ENCODE measurements at places on chromosomes 12 and 14.

DNA sequence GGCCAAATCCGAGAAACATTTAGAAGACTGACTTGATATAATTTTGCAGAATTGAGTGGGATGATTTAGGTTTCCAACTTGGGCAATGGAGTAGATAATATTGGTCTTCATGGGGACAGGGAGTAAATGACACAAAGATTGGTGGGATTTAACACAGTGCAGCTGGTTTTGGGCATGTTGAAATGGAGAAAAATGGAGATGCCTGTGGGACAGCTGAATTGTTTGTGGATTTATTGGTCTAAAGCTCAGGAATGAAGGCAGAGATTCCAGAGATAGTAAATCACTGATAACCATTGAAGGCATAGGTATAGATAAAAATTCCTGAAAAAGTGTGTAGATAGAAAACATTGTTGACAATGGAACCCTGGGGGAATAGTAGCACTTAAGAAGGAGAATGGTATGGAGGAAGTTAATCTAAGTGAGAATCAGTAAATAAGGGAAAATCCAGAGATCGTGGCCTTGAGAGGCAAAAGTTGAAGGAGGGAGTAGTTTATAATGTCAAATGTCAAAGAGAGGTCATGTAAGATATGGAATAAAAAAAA, 120.9 kb upstream of the ATP2B1 start:
- no peak overlapping the region for H3K4me3 ChIP-seq
- H3K27ac ChIP-seq, result no peak overlapping the region
- no peaks in the 10 kb centered on the region for H3K4me1 ChIP-seq

DNA sequence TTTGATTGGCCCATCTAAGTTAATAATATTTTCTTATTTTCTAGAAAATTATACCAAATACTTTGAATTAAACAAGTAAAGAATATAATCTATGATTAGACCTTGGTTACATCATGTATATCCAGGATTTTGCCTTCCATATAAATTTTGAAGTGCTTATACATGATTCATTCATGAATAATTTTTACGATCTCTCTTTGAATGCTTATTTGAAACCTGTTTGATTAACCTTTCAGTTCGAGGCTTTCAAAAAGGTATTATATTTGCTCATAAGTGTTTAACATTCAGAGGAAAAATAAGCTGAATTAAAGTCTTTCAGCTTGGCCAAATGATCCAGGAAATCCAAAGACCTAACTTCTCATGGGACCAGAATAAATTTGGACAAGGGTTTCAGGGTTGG, 495.2 kb upstream of the GARIN6 start:
- no peaks in the 10 kb centered on the region for H3K27me3 ChIP-seq
- H3K36me3 ChIP-seq, result no peaks in the 10 kb centered on the region
- DNase-seq, result no peak
- H3K4me3 ChIP-seq, result no peak overlapping the region
- no peak overlapping the region for H3K27ac ChIP-seq

GRCh38 chr12:130436741-130437501, 99.2 kb downstream of the PIWIL1 start:
- no peaks in the 10 kb centered on the region for H3K27me3 ChIP-seq
- no peak for DNase-seq
- no peak overlapping the region for H3K27ac ChIP-seq
- H3K36me3 ChIP-seq, result no peaks in the 10 kb centered on the region
- no peak overlapping the region for H3K4me3 ChIP-seq

DNA sequence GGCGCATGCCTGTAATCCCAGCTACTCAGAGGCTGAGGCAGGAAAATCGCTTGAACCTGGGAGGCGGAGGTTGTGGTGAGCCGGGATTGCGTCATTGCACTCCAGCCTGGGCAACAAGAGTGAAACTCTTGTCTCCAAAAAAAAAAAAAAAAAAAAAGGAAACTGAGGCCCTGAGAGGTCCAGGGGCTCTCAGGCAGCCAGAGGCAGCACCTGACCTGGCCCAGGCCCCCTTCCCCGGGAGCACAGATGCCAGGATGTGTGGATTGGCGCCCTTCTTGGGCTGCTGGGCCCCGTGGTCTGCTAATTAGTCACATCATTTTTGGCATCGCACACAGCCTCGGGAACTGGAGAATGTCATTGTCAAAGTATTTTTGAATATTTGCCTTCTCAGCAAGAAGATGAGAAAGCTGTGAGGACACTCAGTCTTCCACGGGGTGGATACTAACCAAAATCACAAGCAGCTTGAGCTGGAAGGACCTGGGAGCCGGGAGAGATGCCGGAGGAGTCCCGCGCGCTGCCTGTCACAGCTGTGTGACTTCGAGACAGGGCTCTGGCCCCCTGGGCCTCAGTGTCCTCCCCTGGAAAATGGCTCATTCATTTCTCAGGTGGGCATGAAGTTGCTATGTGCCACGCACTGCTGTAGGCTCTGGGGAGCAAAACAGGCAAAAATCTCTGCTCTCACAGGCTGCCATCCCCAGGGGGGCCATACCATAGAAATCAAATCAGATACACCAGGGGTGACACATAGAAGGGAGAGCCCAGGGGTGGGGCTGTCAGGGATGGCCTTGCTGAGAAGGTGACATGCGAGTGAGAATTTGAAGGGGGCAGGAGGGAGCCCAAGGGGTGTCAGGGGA, 12.5 kb upstream of the RCOR1 start:
- H3K27ac ChIP-seq, result peak overlapping the region; percentile 30
- DNase-seq, result peak; percentile 76
- peaks cover 11% of the 10 kb centered on the region for H3K4me1 ChIP-seq
- no peaks in the 10 kb centered on the region for H3K36me3 ChIP-seq
- no peak overlapping the region for H3K4me3 ChIP-seq

DNA sequence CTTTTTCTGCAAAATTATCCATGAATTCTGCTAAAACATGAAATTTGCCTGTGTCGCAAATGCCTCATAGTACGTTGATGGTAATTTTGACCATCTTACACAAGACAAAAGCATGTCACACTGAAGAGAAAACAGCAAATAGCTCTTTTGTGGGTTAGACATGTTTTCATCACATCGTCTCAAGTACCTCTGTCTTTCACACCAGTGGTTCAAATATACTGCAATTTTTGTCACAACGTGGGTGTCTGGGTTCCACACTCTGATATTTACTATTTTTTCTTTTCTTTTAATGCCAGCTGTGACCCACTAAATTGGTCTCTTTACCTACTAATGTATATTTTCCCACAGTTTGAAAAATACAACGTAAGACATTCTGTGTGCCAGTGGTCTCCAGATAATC, 10.4 kb downstream of the KLRB1 start:
- DNase-seq, result no peak
- no peaks in the 10 kb centered on the region for H3K4me1 ChIP-seq
- no peak overlapping the region for H3K4me3 ChIP-seq
- no peak overlapping the region for H3K27ac ChIP-seq
- no peaks in the 10 kb centered on the region for H3K27me3 ChIP-seq

- no peak overlapping the region for H3K27ac ChIP-seq
- H3K27me3 ChIP-seq, result no peaks in the 10 kb centered on the region
- peak; percentile 5 for DNase-seq
- H3K4me1 ChIP-seq, result peaks cover 2% of the 10 kb centered on the region
- H3K4me3 ChIP-seq, result no peak overlapping the region
These were observed 28.2 kb downstream of the TSPAN19 start for GRCh38 chr12:85007836-85008235.

GRCh38 chr12:89492883-89493282, 31.7 kb downstream of the GALNT4 start:
- H3K36me3 ChIP-seq, result peaks cover 5% of the 10 kb centered on the region
- H3K4me3 ChIP-seq, result no peak overlapping the region
- peaks cover 6% of the 10 kb centered on the region for H3K4me1 ChIP-seq
- H3K27ac ChIP-seq, result no peak overlapping the region
- no peak for DNase-seq

GRCh38 chr12:4700621-4701026, 19.6 kb upstream of the GALNT8 start:
- peak; percentile 63 for DNase-seq
- H3K27me3 ChIP-seq, result no peaks in the 10 kb centered on the region
- H3K4me3 ChIP-seq, result no peak overlapping the region
- no peaks in the 10 kb centered on the region for H3K4me1 ChIP-seq

GRCh38 chr12:130803702-130804101, 35.3 kb downstream of the STX2 start:
- H3K4me1 ChIP-seq, result no peaks in the 10 kb centered on the region
- no peak overlapping the region for H3K4me3 ChIP-seq
- peak; percentile 50 for DNase-seq
- H3K36me3 ChIP-seq, result peaks cover 45% of the 10 kb centered on the region
- H3K27me3 ChIP-seq, result no peaks in the 10 kb centered on the region
- no peak overlapping the region for H3K27ac ChIP-seq

DNA sequence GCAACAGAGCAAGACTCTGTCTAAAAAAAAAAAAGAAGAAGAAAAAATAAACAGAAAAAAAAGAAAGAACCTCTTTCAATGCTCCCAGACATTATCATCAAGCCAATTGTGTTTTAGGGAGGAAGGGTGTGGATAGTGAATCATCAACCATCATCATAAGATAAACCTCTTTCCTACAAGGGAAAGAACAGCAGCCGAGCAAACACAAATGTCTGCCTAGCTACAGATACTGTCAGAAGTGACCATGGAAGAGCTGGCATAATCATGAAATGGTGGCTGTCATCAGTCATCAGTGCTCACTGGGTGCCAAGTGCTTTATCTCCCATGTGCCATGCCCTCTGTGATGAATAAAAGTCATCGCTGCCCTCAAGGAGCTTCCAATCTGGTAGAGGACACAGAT, 46.6 kb downstream of the SLC17A8 start:
- no peak for DNase-seq
- H3K27me3 ChIP-seq, result peaks cover 1% of the 10 kb centered on the region
- H3K27ac ChIP-seq, result no peak overlapping the region
- no peaks in the 10 kb centered on the region for H3K4me1 ChIP-seq
- no peaks in the 10 kb centered on the region for H3K36me3 ChIP-seq
- H3K4me3 ChIP-seq, result no peak overlapping the region

DNA sequence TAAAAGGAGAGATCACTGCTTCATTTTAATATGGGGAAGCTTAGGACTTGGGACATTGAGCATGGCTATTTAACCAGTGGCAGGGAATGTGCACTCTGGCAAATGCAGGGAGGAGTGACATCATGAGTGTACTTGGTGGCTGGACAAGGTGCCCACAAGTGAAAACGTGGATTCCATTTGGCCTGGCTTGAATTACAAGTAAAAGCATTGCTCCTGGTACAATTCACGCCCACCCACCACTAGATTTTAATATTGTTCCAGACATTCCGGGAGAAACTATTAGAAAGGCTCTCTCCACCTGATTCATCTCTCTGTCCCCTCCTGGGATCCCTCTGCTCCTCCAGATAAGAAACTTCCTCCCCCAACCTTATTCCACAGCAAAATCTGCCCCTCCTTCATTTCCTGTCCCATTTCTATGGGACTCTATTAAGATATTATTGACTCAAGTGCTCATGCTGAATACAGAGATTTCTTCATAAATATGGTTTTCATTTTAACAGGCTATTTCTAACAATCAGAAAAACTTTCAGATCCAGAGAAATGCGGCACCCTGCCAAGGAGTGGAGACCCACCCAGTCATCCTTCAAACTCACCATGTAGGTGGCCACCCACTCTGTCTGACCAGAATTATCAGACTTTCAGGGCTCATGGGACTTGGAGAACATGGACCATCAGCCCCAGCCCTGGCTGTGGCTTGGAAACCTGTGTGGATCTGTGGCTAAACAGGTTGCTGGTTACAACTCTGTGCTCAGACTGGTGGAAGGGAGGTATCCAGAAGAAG, 43.2 kb downstream of the SSPN start:
- H3K36me3 ChIP-seq, result no peaks in the 10 kb centered on the region
- peaks cover 4% of the 10 kb centered on the region for H3K4me1 ChIP-seq
- H3K4me3 ChIP-seq, result no peak overlapping the region
- H3K27me3 ChIP-seq, result peaks cover 9% of the 10 kb centered on the region
- H3K27ac ChIP-seq, result no peak overlapping the region
- DNase-seq, result no peak

- peak; percentile 73 for DNase-seq
- H3K36me3 ChIP-seq, result no peaks in the 10 kb centered on the region
These were observed 7.6 kb upstream of the SIX1 start for GRCh38 chr14:60656686-60657455.

DNA sequence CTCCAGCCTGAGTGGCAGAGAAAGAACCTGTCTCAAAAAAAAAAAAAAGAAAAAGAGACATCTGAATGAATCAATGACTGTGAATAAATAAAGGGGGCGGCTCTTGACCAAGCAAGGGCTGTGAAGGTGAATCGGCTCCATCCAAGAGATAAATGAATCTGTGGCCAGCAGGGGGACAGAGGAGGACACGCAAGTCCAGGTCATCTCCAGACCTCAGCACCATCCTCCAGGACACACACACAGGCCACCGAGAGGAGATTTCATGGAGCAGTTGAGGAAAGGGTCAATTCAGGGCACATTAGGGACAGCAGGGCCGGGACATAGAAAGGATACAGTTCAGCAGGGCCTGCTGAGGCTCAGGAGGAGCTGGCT, 21.6 kb downstream of the TRPV4 start:
- no peaks in the 10 kb centered on the region for H3K4me1 ChIP-seq
- no peaks in the 10 kb centered on the region for H3K27me3 ChIP-seq
- no peak overlapping the region for H3K27ac ChIP-seq
- H3K36me3 ChIP-seq, result no peaks in the 10 kb centered on the region
- no peak overlapping the region for H3K4me3 ChIP-seq
- DNase-seq, result no peak

DNA sequence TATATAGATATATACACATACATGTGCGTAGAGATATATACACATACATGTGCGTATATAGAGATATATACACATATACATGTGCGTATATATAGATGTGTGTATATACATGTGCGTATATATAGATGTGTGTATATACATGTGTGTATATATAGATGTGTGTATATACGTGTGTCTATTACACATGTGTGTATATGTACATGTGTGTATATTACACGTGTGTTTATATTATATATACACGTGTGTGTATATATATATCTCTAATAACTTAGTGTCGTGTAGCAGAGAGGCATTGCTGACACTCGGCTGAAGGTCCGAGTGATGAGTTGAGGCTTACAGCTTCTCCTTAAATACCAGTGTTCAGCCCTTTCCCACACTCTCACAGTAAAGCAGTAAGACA, 133.7 kb downstream of the GLT1D1 start:
- H3K36me3 ChIP-seq, result no peaks in the 10 kb centered on the region
- H3K27ac ChIP-seq, result no peak overlapping the region
- H3K4me1 ChIP-seq, result no peaks in the 10 kb centered on the region
- H3K4me3 ChIP-seq, result no peak overlapping the region

DNA sequence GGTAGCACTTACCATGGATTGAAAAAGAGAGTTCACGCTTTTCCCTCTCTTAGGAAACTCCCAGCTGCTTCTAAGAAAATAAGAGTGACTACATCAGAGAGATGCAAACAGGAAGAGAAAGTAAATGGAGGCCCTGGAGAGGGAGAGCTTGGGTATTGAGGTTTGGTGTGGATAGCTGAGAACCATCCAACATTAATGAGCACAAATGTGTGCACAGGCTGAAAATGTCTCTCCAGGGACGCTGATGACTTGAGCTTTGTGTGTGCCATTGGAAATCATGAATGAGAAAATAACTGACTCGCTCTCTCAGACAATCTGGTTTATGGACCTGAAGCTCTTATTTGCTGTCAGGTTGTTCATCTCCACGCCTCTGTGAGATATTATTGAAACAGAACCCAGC, 318.8 kb downstream of the NRXN3 start:
- H3K36me3 ChIP-seq, result no peaks in the 10 kb centered on the region
- no peaks in the 10 kb centered on the region for H3K4me1 ChIP-seq
- no peaks in the 10 kb centered on the region for H3K27me3 ChIP-seq
- no peak overlapping the region for H3K4me3 ChIP-seq
- H3K27ac ChIP-seq, result no peak overlapping the region

GRCh38 chr12:43459285-43459684, 92.7 kb downstream of the ADAMTS20 start:
- H3K4me1 ChIP-seq, result no peaks in the 10 kb centered on the region
- no peak overlapping the region for H3K27ac ChIP-seq
- DNase-seq, result no peak
- H3K36me3 ChIP-seq, result no peaks in the 10 kb centered on the region
- H3K27me3 ChIP-seq, result no peaks in the 10 kb centered on the region
- H3K4me3 ChIP-seq, result no peak overlapping the region

GRCh38 chr12:101642115-101643067, 47.6 kb downstream of the MYBPC1 start:
- H3K27ac ChIP-seq, result no peak overlapping the region
- no peaks in the 10 kb centered on the region for H3K4me1 ChIP-seq
- no peak for DNase-seq
